ENCODE measurements at places on chromosomes 3 and 15.

DNA sequence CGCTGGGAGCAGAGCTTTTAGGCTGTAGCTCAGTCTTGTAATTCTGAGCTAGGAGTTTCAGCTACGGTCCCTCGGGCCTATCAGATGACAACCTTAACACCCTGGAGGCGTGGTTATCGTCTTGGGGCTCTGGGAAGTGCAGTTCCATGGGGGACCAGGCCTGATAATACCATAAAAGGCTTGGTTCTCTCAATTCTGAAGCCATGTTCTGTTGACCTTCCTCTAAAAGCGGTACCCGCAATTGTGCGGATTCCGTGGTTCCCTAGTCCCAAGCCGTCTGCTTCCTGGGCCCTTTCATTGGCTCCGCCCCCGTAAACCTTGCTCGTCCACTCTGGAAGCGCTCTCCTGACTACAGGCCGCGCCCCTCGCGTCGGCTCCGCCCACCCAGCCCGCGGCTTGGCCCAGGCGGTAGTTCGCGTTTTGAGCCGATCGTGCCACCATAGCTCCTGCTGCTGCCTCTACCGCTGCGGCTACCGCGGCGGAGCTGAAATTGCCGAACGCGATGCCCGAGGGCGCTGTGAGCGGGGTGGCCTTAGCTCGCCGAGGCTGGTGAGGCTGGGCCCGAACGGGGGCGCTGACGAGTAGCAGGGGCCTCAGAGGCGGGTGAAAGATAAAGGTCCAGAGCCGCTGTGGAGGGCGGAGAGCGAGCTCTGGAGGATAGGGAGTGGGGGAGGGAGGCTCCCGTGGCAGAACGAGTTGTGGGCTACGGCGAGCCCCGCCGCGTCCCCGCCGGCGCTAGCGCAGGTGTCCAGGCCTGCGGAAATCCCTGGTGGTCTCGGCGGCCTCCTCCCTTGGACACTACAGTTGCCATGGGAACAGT is at the start of gene MAPKBP1:
MAPKBP1 (plus strand) TSS at position 423 of the 820 bp plus-strand sequence. CDS start 792 bp downstream, outside the sequence.
- DNase-seq = peak; percentile 97

GRCh38 chr3:123054109-123054778 is 12.6 kb upstream of the PDIA5 start:
- DNase-seq = no peak

- DNase-seq = no peak
Measured at GRCh38 chr15:94761574-94761973, 530.2 kb downstream of the MCTP2 start.

DNA sequence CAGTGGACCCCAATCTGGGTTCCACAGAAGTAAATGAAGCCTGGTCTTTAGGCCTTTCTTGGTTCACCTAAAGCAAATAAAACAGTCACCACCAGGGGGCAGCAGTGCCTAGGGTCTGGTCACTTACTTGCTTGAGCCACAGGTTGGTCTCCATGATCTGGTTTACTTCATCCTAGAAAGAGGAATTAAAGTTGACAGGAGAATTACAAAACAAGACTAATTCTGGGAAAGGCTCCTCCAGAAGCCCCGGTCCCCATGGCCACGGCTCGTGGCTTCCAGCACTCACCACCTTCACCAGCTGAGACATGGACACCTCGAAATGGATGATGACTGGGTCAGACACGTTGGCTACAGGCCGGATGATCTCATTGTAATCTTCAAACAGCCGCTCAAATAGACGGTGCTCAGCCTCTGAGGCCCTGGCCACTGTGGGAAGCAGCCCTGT is 2.3 kb downstream of the CHRNA3 start:
- peak; percentile 76 for DNase-seq

DNA sequence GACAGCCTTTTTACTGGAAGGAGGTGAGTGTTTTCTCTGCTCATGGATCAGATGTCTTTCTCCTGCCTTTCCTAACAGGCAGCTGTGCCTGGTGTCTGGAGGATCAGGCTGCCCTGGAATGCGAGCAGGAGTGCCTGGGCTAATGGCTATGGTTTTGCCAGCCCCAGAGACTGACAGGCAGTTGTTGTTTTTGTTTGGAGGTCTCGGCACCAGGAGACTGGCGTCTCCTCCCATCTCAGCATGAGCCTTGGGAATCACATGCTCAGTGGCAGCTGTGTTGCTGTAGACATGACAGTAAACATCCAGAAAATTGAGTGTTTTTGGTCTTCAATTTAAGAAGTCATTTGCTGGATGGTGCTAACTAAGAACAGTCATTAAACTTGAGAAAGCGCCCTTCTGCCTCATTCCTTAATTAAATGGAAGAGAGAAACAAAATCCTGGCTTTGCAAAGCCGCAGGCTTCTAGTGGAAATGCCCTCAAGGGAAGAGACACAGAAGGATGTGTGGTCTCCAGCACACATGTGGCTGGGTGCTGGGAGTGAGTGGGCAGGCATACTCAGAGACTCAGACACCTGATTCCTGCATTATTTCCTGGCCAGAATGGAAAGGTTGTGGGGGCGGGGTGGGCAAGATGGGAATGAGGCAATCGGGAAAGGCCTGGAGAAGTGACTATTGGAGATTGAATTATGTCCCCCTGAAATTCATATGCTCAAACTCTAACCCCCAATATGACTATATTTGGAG is 97.0 kb upstream of the NMNAT3 start:
- no peak for DNase-seq

GRCh38 chr3:133227813-133228212 is 172.0 kb upstream of the BFSP2 start:
- DNase-seq = no peak

DNA sequence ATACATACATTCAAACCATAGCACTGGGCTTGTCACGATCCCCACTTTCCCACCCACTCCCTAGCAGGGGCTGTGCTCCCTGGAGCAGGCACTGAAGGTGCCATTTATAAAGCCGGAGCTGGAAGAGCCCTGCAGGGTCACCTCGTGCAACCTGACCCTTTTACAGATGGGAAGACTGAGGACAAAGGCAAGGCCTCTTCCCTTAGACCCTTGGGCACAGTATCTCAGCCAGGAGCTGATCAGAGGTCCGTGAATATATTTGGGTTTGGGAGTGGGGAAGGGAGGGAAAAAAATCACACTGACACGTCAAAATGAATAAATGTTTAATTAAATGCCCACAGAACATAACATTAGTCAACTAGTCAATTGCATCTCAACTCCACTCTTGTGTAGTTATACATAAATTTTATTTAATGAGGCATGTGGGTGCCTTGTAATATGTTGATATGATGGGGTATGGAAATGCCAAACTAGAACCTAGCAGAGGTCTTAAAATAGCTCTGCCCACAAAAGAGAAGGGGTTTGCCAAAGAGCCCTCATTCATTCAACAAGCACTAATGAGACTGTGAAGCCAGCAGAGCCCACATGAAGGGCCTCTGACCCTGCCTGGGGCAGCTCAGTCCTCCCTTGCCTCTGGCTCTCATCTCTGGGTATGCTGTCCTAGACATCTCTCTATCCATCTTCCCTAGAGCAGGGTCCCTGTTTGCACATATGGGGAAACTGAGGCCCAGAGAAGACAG is 119.4 kb downstream of the NUP210 start:
- DNase-seq = no peak

GRCh38 chr3:10002951-10003350 is 16.3 kb upstream of the EMC3 start:
- DNase-seq = no peak

- DNase-seq = no peak
Measured at GRCh38 chr15:54820811-54821210, 375.9 kb downstream of the RSL24D1 start.

DNA sequence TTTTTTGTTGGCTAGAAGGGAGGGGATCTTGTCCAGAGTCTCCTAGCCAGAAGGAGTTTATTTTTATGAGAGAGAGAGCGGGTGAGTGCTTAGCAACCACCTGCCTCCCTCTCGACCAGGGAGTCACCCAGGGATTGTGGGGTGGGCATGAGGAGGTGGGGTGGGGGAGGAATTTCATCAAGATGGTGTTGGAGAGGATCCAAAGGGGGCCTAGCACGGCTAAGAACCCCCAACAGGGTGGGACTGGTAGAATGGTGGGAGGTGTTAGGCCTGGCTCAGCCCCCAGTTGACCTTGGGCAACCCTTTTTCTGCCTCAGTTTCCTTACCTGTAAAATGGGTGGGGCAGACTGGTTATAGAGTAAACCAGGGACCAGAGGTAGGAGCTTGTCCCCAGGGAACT is 1.8 kb downstream of the SLC6A6 start:
- DNase-seq = no peak

DNA sequence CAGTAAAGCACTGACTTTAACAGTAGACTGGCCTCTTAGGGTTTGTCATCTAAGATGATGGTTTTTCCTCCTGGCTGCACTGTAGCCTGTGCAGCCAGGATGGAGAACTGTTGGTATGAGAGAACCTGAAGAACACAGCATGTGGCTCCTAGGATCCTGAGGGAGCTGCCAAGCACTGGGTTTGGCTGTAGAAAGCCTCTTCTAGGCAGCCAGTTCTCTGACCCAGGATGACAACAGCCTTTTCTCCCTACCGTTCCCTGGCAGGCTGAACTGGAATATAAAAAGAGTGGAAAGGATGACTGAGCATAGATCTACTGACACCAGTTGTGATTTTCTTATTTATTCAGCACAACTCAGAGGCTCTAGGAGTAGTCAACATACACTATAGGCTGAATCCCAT is 34.3 kb upstream of the MANF start:
- no peak for DNase-seq

DNA sequence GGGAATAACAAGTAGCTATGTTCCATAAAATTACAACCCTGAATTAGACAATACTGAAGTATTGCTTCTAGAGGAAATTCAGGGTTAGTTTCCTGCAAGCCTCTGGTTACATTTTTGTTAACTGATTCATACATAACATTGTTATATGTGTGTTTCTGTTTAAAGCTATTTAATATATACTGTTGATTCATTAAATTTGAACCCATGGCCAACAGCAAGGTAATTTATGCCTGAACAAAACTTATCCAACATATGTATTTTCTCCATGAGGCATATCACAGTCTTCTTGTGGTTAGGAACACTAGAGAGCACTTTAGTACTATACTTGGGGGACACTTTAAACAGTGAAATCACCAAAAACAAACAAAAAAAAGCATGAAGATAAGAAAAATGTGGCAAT is 47.7 kb upstream of the PTX3 start:
- no peak for DNase-seq

GRCh38 chr15:61031532-61031931 is 197.6 kb downstream of the RORA start:
- no peak for DNase-seq
